ENCODE measurements at places on chromosomes 2 and 18. TPM values are rescaled to one million over a fixed set of nuclear protein-coding genes. Genes with fewer than 3 reads are reported as not detected.

KCNIP3 gene
- 7.4 TPM for polyA plus RNA-seq

ADRA2B gene
- polyA plus RNA-seq, result 0.60 TPM

NPPC gene
- not detected for polyA plus RNA-seq

DNA sequence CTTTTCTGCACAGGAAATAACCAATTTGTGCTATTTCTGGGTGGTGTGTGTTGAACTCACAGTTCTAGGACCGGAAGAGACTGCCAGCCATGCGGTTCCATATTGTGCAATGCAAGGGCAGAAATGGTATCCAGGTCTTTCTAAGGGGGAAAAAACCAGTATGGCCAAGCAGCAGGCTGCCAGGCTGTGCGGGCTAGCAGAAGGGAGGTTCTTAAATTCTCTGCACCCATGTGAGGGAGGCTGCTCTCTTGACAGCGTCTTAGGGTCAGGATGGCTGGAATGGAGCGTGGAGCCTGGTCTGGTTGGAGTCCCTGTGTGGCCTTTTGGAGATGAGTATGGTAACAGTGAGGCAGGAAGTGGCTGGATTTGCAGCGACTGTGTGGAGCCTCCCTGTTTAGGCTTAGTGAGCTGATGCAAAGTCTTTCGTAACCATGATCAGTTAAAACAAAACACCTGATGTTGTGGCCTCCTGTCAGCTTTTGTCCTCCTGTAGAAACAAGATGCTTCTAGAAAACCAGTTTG is 52.6 kb downstream of the NCK2 start:
- no peak for DNase-seq

ARHGAP28 gene
- 144 TPM for polyA plus RNA-seq

INO80D gene
- 11.8 TPM for polyA plus RNA-seq

NEUROD1 gene
- polyA plus RNA-seq, result 0.60 TPM

DNA sequence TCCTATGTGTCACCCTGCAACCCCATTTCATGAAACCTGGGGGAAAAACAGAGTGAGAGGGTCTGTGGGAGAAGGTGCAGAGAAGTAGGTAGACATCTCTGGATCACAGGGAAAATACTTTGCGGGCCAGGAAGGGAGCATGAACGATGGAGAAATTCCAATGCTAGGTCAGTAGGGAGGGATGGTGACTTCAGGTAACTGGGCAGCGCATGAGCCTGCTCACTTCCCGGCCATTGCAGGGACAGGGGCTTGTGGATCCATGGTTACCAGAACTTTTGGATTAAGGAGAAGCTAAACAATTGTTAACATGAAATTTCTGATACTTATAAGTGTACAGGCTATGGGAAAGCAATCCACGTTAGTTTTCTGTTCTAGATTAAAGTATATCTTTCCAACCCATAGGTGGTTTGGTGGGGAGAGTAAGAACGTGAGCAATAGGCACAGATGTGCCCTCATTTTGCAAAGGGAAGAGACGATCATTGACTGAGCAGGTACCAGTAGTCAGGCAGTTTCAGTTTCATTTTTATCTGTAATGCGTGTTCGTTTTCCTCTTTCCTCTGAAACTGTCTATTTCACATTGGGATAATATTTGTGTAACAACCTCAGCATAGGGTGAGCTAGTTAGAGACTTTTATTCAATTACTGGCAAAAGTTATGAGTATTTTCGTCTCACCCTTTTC is 65.0 kb downstream of the NYAP2 start:
- no peak for DNase-seq

TEX44 gene
- not detected for polyA plus RNA-seq

NEURL3 gene
- 0.27 TPM for polyA plus RNA-seq

DNA sequence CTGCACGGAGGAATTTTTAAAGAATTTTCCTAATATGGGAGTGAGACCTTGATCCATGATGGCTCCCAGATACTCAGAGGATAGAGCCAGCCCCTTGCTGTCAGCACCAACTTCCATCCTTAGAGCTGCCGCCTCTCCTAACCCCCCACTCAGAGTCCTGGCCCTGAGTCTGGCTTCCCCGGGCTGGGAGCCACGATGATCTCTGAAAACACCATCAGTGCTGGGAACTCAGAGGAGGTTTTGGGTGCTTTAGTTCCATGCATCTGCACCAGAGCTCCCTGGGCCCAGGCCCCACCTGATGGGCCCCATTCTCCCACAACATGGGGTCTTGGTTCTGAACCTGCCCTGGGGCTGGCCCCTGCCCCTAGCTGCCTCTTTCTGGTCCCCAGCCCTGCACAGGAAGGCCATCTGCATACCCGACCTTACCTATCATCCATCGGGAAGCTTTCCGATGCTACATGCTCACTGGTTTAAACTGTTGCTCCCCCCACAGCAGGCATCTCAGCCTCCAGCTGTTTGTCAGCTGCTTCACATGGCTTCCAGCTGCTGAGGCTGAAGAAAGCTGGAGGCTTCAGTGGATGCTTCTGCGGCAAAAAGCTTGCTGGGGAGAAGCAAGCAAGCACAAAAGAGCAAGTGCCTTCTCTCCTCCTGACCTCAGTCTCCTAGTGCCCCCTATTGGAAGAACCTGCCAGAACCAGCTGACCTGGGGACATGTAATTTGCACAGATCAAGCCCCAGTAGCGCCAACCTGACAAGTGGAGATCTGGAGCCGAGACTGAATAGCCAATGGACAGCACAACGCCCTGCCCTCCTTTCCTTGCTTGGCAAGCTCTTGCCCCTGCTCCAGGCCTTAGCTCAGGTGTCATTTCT is 24.2 kb upstream of the RHOB start:
- DNase-seq, result peak; percentile 69

- peak; percentile 84 for DNase-seq
Observed at GRCh38 chr2:43041661-43042360, 184.6 kb downstream of the ZFP36L2 start.

NETO1 gene
- polyA plus RNA-seq, result 0.68 TPM

RAD51AP2 gene
- polyA plus RNA-seq, result 0.69 TPM

DNA sequence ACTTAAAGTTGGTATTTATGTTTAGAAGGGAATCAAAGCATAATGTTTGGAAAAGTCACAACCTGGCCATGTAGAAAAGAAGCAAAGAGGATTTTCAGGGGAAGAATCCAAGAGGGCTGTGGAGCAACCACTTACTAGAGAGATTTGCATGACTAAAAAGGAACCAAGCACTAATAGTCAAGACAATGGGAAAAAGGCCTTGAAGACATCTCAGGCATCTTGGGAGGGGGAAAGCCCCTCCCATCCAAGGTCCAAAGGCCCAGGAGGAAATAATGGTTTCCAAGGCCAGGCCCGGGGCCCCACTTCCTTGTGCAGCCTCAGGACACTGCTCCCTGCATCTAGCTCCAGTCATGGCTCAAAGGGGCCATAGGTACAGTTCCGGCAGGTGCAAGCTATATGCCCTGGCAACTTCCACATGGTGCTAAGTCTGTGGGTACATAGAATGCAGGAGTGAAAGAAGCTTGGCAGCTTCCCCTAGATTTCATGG is 128.1 kb downstream of the EIPR1 start:
- no peak for DNase-seq

GRCh38 chr18:27520401-27520800 is 335.3 kb upstream of the CHST9 start:
- DNase-seq, result no peak

KYNU gene
- 0.56 TPM for polyA plus RNA-seq

DNA sequence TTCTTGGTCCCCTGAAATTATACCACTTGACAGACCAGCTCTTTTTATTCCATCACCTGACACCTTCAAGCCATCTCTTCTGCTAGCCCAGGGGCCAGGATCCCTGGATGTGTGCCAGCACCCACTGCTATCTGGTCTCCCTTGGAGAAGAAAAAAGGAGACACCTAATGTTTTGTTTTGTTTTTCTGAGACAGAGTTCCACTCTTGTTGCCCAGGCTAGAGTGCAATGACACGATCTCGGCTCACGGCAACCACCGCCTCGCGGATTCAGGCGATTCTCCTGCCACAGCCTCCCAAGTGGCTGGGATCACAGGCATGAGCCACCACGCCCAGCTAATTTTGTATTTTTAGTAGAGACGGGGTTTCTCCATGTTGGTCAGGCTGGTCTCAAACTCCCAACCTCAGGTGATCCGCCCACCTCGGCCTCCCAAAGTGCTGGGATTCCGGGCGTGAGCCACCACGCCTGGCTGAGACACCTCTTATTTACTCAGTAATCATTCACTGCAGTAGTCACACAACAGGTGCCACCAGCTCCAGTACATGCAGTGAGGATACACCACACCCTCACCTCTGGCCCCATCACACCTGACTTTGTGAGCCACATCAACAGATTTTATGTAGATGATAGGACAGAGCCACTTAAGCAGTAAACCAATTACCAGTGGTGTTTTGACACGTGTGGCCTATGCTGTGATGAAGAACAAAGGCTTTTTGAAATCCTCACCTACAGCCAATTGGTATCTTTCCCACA is 42.8 kb upstream of the PCBP1 start:
- DNase-seq, result no peak

DNA sequence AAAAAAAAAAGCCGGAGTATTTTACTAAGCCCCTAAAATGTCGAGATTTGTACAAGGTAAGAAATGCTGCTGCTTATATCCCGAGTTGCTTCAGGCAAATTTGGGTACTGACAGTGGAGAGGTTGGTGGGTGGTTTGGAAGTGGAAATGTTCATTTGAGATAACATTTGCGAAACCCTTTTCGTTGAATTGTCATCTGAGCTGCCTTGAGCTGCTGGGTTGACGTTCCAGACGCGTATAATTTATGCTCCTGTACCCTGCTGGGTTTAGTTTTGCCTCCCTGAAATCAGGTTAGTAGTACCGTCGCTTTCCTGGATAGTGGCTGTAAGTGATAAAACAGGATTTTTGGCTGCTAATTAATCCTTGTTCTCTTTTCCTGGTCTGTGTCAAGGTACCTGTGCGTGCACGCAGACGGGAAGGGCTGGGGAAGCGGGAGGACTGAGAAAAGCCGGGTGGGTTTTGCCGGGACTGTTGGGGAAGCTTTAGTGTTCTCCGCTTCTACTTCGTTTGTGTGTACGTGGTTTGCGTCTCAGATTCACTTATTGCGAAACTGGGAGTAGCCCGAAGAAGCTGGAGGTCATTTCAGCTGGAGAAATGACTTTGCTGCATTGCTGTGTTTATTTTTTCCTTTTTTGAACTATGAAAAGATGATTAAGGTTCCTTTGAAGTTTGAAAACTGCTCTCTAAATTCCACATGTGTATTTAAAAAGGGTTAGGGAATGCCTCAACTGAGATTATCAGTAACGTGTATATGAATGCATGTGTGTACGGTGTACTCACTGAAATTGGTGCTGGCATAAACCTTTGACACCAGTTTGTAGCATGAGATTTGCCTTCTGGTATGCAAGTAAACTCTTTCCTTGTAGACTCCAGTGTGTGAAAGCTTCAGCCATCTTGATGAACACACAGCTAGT is 709 bp downstream of the UGP2 start:
- peak; percentile 70 for DNase-seq

DNA sequence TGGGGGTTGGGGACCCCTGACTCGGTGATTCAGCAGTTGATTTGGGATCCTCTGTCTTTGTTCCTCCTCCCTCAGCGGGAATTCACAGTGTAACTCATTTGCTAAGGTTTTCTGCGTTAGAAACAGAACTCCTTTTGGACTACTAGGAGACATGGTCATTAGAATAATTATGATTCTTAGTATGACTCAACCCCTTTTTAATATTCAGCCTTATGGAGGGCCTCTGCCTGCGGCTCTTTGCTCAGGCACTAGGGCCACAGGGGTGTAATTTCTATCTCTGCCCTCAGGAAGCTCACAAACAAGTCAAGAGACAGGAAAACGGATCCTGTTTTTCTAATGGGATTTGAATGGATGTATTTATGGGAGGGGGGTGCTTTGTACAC is 117.4 kb downstream of the SPTBN1 start:
- DNase-seq, result no peak
